ENCODE measurements at places on chromosomes 5 and 9. TPM values are rescaled to one million over a fixed set of nuclear protein-coding genes. Genes with fewer than 3 reads are reported as not detected.

The NR2F1-AS1 gene
- 6.0 TPM for total RNA-seq

The PCDHGA12 gene
- total RNA-seq, result 0.34 TPM

The PTPRD gene
- total RNA-seq, result not detected

The SLC46A2 gene
- not detected for total RNA-seq

The SV2C gene
- not detected for total RNA-seq

The PRR7 gene
- total RNA-seq, result 12.6 TPM

The SLIT3 gene
- 12.9 TPM for total RNA-seq

The FIBCD1 gene
- total RNA-seq, result 0.08 TPM

The PCDHAC2 gene
- total RNA-seq, result not detected

The GLRA1 gene
- not detected for total RNA-seq

The TAS2R1 gene
- not detected for total RNA-seq

The TRIM41 gene
- total RNA-seq, result 10.6 TPM

The FAM78A gene
- 0.03 TPM for total RNA-seq

The BARHL1 gene
- total RNA-seq, result not detected

The MAMDC4 gene
- 1.0 TPM for total RNA-seq

The PPP3R2 gene
- not detected for total RNA-seq

The SHC3 gene
- 0.16 TPM for total RNA-seq

The ANKRD34B gene
- not detected for total RNA-seq

The VLDLR gene
- total RNA-seq, result 1.1 TPM

The BAAT gene
- total RNA-seq, result not detected

The SLC6A7 gene
- total RNA-seq, result not detected

The SPATA31E1 gene
- 0.26 TPM for total RNA-seq

The SPATA31C1 gene
- total RNA-seq, result not detected

The EIF4E1B gene
- not detected for total RNA-seq

The PLK2 gene
- total RNA-seq, result 279 TPM

The OSMR gene
- 26.4 TPM for total RNA-seq

The FKBP15 gene
- 22.9 TPM for total RNA-seq

The GKAP1 gene
- total RNA-seq, result 19.0 TPM

The C5orf58 gene
- total RNA-seq, result not detected

The LRRC19 gene
- not detected for total RNA-seq

The NUTM2F gene
- total RNA-seq, result not detected

The RGS7BP gene
- total RNA-seq, result 0.03 TPM

The CD72 gene
- not detected for total RNA-seq

The CAMK2A gene
- total RNA-seq, result not detected

The PDLIM4 gene
- 52.2 TPM for total RNA-seq

The IFNA2 gene
- total RNA-seq, result not detected

All from SJSA1 (cell line).